ENCODE measurements at places on chromosomes 2 and 18.

DNA sequence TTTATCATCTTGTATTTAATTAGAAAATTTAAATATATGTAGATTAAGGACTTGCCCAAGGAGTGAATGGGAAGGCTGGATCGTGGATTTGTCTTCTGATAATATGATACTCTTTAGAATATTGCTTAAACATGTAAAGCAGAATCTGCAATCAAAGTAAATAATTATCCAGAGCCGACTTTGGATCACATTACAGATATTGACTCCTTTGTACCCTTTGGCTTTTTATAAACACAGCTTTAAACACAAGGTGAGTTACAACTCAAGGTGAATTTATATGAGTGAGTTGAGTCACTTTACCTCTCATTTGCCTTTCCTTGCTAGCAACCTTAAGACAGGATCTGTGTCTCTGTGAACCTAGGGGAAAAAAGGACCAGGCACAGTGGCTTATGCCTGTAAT is 37.7 kb upstream of the SLC25A52 start:
- DNase-seq: no peak

- DNase-seq: peak; percentile 55
These were observed 137.7 kb upstream of the PKDCC start for GRCh38 chr2:41910126-41910525.

GRCh38 chr2:215262741-215263362 is 49.0 kb upstream of the ATIC start:
- DNase-seq: no peak

DNA sequence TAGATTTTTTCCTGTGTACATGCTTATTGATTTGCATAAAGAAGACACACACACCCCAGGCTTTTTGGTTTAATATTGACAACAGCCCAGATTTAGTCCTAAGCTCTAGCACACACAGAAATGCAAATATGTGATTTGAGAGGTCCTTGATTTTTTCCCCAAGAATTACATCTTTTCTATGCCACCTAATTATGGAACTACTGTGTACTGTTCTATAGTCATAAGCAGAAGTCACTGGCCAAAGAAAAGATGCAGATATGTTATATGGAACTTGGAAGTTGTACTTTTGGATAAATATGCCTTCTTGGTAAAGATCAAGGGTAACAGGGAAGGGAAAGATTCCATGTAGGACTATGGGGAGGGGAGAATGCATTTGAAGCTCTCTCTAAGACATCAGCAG is 105.6 kb downstream of the SETBP1 start:
- no peak for DNase-seq

- DNase-seq: no peak
These were observed 18.5 kb downstream of the BIRC6 start for GRCh38 chr2:32375228-32375892.

DNA sequence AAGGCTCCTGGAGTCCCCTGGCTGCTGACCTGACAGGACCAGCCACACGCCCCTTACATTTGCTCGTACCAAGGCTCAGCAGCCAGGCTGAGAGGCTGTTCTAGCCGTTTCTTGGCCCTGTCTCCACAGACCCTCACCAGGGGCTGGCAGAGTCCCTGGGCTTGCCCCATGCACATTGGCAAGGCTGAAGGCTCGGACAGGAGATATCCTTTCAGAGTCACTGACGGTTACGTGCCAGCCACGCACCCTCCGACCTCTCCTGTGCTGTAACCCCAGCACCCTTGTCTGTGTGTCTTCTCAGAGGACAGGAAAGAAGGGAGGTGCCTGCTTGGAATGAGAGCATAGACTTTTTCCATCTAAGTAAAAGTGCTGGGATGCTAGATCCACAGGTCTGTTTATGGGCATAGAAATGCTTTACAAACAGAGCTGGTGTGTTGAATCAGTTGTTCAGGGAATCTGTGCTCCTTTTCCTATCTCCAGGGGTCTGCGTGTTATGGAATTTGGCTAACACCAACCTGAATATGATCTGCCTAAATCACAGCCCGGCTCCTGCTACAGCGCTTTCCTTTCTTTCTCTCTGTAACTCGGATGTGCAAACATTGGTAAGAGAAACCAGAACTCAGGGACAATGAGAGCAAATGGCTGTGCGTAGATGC is 41.0 kb downstream of the COPS8 start:
- no peak for DNase-seq

DNA sequence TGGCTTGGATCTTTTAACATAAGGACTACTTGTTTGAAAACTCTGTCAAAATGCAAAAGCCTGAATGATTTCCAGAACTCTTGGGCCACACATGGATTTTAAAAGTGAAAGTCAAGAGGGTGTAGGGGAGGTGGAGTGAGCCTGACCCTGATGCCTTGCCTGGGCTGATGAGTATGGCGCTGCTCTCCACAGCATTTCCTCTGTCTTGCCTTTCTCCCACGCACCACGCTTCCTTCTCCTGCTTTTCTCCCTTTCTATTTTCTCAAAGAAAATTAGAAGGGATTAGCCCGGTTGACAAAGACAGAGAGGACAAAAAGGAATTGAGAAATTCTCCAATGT is 207.0 kb upstream of the CCDC68 start:
- DNase-seq: no peak

GRCh38 chr2:144086965-144087364 is 433.0 kb downstream of the ZEB2 start:
- DNase-seq: peak; percentile 81

- no peak for DNase-seq
These were observed 67.3 kb upstream of the SPOPL start for GRCh38 chr2:138433995-138434951.

DNA sequence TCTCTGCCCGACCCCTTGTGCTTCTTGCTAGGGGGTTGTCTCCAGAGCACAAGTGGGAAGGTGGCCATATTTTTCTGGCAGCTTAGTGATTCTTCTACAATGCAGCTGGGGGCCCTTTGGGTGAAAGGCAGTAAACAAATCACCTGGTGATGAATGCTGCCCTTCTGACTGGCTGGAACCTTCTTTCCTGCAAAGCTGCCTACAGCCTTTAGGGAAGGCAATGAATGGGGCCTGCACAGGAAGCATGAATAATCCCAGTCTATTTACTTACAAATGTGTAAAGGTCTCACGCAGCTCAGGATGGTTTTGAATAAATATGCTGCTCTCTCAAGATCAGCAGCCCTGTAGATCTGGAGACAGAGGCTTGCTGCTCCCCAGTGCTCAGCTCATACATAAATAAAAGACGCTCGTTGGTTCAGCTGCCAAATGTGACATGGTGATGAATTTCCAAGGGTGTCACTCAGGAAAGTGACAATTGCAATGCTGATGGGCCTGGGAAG is 289.2 kb downstream of the TDRD15 start:
- DNase-seq: no peak

- DNase-seq: no peak
These were observed 36.0 kb upstream of the WIPF1 start for GRCh38 chr2:174633623-174633930.

DNA sequence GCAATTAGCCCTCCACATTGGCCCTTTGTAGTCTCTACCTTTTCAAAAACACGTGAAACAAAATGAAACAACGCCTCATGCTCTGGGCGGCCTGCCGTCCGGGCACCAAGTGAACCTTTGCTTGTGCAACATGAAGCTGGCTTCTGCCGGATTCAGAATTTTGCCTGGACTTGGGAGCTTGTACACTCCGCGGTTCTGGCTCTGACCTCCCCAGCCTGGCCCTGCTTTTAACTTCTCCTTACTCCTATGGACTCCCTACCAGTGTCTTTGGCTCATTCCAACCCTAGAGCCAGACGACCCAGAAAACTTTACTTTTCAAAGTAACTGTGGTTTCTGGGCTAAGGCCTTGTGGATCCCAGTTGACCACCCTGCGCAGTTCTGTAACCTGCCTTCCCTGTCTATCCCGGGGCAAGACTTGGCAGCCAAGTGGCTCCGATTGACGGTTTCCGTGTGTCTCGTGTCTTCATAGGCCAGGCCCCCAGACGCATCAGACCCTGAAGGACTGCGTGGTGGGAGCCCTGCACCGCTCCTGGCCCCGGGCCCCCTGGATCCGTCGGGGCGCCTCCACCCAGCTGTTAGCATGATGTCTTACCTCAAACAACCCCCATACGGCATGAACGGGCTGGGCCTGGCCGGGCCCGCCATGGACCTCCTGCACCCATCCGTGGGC is 1.9 kb downstream of the OTX1 start:
- DNase-seq: no peak

- no peak for DNase-seq
These were observed 65.8 kb upstream of the SALL3 start for GRCh38 chr18:78913830-78914231.

DNA sequence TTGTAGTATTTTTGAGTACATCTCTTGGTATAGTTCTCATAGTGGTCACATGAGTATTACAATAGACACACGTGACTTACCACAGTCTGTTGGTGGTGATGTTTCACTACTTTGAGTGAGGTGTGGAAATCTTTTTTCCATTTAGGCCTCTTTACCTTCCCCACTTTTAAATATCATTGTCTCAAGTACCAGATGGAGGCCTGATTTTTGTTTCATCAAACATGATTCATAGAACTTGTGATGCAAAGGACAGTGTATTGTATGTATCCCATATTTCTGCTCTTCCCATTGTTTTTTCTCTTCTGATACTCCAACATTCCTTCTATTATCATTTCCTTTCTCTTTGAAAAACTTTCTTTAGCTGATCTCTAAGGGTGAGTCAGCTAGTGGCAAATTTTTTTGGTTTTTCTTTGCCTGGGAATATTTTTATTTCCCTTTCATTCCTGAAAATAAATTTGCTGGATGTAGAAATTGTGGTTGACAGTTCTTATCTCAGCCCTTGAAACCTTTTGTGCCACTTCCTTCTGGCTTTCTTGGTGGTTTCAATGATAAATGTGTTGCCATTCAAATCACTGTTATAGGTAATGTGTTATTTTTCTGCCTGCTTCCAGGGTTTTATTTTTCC is 32.8 kb downstream of the RFX8 start:
- DNase-seq: peak; percentile 71

- no peak for DNase-seq
These were observed 7.4 kb downstream of the DNAJB2 start for GRCh38 chr2:219286436-219287115.

DNA sequence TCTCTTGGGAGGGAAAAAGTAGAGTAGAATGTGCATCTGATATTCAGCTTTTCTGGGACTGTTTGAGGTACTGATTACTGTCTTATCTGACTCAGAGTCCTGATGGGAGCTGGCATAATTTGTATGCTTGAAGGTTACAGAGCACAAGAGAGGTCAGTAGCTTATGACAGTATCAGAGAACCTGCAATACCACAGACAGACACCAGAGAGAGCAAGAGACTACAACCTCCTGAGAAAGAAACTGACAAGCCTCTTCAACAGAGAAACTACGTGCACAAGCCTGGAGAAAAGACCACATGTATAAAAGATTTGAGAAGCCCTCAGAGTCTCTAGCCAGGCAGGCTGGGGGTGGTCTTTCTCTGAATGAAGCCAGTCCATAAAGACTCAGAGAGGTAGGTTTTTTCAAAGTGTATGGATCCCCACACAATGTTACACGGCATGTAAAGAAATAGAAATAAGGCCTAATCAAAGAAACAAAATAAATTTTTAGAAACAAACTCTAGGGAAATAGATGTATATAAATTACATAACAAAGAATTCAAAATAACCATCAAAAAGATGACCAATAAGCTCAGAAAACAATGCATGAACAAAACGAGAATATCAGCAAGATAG is 568.3 kb downstream of the LRRTM4 start:
- DNase-seq: no peak

DNA sequence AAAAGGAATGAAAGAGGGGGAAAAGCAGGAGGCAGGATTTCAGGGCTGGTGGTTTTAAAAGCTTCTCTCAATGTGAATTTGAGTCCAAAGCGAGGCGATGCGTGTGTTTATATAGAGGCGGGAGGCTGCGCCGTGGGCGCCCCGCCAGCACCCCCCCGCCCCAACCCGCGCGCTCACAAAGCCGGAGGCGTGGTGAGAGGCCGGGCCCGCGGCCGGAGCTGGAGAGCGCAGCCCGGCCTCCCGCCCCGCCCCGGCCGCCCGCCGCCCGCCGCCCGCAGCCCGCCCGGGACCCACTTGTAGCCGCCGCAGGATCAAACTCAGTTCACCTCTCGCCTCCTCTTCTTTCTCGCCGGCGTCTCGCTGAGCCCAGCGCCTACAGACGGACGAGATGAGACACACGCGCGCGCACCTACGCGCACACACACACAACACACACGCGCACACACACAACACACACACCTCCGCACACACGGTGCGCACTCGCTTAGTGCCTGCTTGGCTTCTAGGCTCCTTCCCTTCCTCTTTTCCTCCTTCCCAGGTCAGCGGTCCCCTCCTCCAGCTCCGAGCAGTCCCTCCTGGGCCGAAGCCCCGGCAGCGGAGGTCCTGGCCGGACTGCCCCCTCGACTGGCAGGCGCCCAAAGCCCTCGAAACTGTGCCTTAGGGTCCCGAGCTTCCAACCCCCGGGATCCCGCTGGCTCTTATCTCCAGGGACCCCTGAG is 1.3 kb upstream of the CYP26B1 start:
- no peak for DNase-seq

GRCh38 chr2:88754585-88755320 is 63.3 kb downstream of the RPIA start:
- DNase-seq: no peak

DNA sequence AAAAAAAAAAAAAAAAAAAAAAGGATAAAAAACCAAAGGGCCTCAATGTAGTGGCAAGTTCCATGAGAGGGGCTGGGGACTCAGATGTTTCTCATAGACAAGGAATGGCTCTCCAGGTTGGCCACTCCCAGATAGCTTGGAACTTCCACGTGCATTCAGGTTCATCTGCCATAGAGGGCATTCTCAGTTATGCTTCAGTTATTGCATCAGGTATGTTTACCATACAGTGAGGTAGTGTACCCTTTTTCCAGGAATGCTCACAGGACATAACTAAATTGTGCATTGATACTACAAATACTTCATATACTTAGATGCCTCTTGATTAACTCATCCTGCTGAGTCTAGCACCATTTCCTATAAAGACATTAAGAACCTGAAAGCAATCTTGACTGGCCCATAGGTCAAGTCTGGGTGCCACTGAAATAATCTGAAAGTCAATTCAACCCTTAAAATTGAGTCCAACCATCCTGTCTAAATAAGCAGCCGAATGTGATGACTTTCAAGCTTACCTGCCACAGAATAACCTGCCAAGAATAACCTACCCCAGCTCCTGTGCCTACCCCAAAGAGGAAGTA is 14.6 kb upstream of the KLHL23 start:
- DNase-seq: no peak

- DNase-seq: peak; percentile 9
These were observed 36.8 kb upstream of the NCOA1 start for GRCh38 chr2:24454294-24454693.

DNA sequence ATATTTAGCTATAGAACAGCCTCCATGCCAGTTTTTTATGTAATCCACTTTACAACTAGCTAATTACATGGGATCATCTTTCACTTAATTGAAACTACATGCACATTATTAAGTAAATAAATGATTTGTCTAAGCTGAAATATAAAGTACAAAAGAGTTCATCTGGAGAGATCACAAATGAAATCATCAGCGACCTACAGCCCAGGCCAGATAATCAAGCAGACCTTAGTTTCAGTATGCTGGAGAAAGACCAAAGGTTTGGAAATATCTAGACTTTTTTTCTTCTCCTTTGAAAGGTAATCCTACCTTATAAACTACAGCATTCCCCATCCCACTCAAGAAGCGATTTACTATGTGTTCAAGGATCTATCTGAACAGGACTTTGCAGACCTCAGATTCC is 26.5 kb downstream of the FIGN start:
- DNase-seq: no peak
